Right cardiac atrium (tissue), 5 donors: ENCODE measurements at places on chromosomes 2 and 18.

GRCh38 chr2:204425821-204426220, 119.5 kb upstream of the PARD3B start:
- no peak for DNase-seq

- no peak for DNase-seq
Observed at GRCh38 chr2:18949871-18950270, 360.5 kb upstream of the NT5C1B start.

GRCh38 chr2:147860009-147860408, 15.2 kb downstream of the ACVR2A start:
- no peak for DNase-seq

- DNase-seq, result no peak
Observed at GRCh38 chr2:240728827-240729226, 37.2 kb downstream of the AQP12A start.

- DNase-seq, result no peak
Observed at GRCh38 chr2:55031505-55031904, 18.7 kb downstream of the RTN4 start.

GRCh38 chr2:12616456-12617156, 100.1 kb upstream of the TRIB2 start:
- DNase-seq, result no peak

DNA sequence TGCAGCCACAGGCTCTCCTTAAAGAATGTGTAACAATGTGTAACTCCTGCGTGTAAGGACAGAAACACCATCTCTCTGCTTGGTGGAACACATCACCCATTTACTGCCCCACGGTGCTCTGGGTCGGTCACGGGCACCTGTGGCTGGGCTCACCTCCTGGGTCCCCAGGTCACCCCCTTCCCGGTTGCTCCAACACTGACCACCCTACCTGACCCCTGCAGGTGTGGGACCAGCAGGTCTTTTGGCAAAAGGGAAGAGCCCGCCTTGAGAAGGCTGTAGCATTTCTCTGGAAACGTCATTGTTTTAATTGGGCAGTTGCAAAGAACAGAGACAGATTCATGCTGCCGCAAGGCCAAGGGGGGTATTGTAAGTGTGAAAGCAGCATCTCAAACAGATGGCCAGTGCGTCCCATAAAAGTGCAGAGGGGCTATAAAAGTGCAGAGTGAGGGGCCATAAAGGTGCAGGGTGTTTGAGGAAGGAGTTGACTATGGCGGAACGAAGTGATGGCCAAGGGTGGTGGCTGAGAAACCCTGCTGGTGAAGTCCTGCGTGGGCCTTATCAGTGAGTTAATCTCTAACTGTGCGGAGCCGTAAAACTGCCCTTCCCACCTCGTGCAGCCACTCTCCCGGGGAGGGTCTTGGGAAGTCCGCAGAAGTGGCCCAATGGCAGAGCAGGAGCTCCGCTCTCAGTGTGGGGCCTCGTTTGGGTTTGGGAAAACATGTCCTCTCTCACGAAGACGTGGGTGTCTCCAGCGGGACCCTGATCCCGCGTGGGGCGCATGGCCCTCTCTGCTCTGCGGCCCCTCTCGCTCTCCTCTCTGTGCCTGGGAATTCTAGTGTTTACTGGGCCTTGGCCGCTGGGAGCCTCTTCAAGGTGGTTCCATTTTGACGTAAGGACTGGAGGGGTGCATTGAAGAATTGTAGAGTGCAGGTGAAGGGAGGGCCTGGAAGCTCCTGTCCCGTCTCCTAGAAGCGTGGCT, 13.7 kb upstream of the NEU4 start:
- no peak for DNase-seq

DNA sequence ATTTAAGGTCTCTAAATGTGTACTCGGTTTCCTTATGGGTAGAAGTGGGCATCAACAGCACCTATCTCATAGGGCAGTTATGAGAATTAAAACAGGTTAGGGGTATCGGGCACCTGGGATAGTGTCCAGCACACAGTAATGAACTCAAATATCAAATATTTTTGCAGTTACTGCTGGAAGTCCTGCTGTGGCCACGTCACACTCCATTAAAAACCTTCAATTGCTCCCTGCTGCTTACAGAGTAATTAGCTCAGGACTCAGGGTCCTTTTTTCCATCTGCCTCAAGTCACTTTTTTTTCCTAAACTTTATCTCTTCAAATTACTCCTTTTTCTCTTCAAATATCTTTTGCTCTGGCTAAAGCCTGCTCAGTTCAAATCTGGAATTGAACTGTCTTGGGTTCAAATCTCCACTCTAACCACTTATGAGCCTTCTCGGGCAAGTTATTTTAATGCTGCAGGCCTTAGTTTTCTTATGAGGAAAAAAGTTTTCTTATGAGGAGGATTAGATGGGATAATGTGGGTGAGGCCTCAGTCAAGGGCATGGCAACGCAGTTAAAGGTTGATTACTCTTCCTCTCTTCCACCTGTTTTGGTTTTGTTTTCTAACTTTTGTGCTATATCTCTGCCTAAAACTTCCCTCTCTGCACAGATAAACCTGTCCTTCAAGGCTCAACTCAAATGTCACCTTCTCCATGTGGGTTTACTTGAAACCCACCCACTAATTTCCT, 36.6 kb downstream of the SPRED2 start:
- DNase-seq, result no peak
